Upper lobe of left lung (tissue), 6 donors: ENCODE measurements at places on chromosomes 2 and 18.

DNA sequence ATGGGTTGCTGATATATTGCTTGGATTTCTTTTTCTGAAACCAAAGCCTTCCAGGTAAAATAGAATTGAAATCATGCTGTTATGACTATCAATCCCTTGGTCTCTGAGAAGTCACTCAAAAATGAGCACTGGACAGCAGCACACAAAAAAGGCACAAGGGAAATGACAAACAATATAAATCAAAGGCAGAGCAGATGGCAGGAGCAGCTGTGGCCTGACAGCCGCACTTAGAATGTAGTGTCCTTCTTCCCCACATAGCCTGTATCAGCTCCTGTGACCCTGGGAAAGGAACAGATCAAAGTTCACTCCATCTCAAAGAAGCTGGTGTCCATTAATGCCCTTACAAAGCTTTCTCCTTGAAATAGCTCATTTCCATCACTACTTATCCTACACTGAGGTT lies 326.7 kb downstream of the SUCLG1 start:
- no peak overlapping the region for H3K4me3 ChIP-seq
- no peaks in the 10 kb centered on the region for H3K4me1 ChIP-seq
- H3K36me3 ChIP-seq = no peaks in the 10 kb centered on the region
- H3K27me3 ChIP-seq = no peaks in the 10 kb centered on the region
- DNase-seq = no peak
- H3K27ac ChIP-seq = no peak overlapping the region

- peaks cover 12% of the 10 kb centered on the region for H3K4me1 ChIP-seq
- H3K27me3 ChIP-seq = no peaks in the 10 kb centered on the region
- no peaks in the 10 kb centered on the region for H3K36me3 ChIP-seq
- H3K27ac ChIP-seq = no peak overlapping the region
Measured at GRCh38 chr2:203909261-203909967, 27.1 kb upstream of the ICOS start.

GRCh38 chr18:41681138-41681880 lies 273.7 kb upstream of the PIK3C3 start:
- peak; percentile 41 for DNase-seq
- no peaks in the 10 kb centered on the region for H3K27me3 ChIP-seq
- no peaks in the 10 kb centered on the region for H3K36me3 ChIP-seq
- no peaks in the 10 kb centered on the region for H3K4me1 ChIP-seq
- H3K27ac ChIP-seq = no peak overlapping the region
- no peak overlapping the region for H3K4me3 ChIP-seq

GRCh38 chr2:234476766-234477165 lies 20.1 kb downstream of the ARL4C start:
- no peaks in the 10 kb centered on the region for H3K4me1 ChIP-seq
- DNase-seq = no peak
- H3K27me3 ChIP-seq = no peaks in the 10 kb centered on the region
- H3K36me3 ChIP-seq = no peaks in the 10 kb centered on the region

GRCh38 chr2:157611726-157612125 lies 16.9 kb downstream of the ACVR1C start:
- no peak for DNase-seq
- H3K27ac ChIP-seq = no peak overlapping the region
- no peaks in the 10 kb centered on the region for H3K27me3 ChIP-seq
- no peak overlapping the region for H3K4me3 ChIP-seq
- no peaks in the 10 kb centered on the region for H3K4me1 ChIP-seq

GRCh38 chr2:69985688-69986087 lies 24.3 kb upstream of the ASPRV1 start:
- peak overlapping the region; percentile 71 for H3K27ac ChIP-seq
- H3K4me1 ChIP-seq = peaks cover 3% of the 10 kb centered on the region
- H3K4me3 ChIP-seq = no peak overlapping the region
- DNase-seq = no peak

GRCh38 chr18:57429167-57430078 lies 5.8 kb upstream of the ONECUT2 start:
- H3K27me3 ChIP-seq = peaks cover 60% of the 10 kb centered on the region
- no peaks in the 10 kb centered on the region for H3K36me3 ChIP-seq
- H3K27ac ChIP-seq = no peak overlapping the region
- DNase-seq = no peak
- H3K4me1 ChIP-seq = peaks cover 2% of the 10 kb centered on the region

DNA sequence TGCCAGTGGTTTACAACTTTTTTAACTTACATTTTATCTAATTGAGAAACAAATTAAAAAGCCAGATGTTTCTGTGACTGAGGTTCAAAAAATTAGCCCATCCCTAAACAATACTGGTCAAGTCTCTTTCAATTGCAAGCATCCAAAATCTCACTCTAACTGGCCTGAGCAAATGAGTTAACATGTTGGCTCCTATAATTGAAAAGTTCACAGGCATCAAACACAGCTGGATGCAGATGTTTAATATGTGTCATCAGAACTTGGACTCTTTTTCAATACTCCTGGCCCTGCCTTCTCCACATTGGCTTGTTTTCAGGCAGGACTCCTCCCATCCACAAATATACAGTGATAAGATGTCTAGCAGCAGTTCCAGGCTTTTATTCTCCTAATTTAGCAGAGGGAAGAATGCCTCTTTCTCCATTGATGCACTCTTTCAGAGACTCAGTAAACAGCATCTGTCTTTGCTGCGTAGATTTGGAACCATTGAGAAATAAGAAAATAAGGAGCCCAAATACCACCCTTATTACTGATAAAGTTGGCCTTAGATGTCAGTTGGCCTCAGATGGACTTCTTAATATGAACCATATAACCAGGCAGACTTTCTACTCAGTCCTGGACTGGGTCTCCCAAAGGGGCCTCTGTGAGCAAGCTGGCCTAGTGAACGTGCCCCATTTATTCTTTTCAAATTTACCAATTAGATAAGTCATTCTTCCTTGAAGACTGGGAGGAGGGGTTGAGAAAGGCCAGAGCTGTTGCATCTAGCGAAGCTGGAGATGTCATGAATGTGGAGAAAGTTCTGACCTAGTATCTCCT lies 30.4 kb upstream of the FN1 start:
- H3K27me3 ChIP-seq = no peaks in the 10 kb centered on the region
- no peaks in the 10 kb centered on the region for H3K4me1 ChIP-seq
- H3K27ac ChIP-seq = no peak overlapping the region
- DNase-seq = no peak
- H3K36me3 ChIP-seq = no peaks in the 10 kb centered on the region

- no peaks in the 10 kb centered on the region for H3K27me3 ChIP-seq
- DNase-seq = no peak
- H3K4me1 ChIP-seq = no peaks in the 10 kb centered on the region
- no peaks in the 10 kb centered on the region for H3K36me3 ChIP-seq
Measured at GRCh38 chr2:176976736-176977685, 235.6 kb upstream of the HNRNPA3 start.

GRCh38 chr18:57881818-57882413 lies 78.8 kb upstream of the ATP8B1 start:
- no peak overlapping the region for H3K27ac ChIP-seq
- DNase-seq = peak; percentile 32
- H3K4me1 ChIP-seq = peaks cover 5% of the 10 kb centered on the region
- no peak overlapping the region for H3K4me3 ChIP-seq
- H3K36me3 ChIP-seq = no peaks in the 10 kb centered on the region

GRCh38 chr2:102004581-102004980 lies 12.8 kb downstream of the IL1R2 start:
- no peak overlapping the region for H3K4me3 ChIP-seq
- no peaks in the 10 kb centered on the region for H3K27me3 ChIP-seq
- H3K36me3 ChIP-seq = no peaks in the 10 kb centered on the region

- DNase-seq = no peak
- no peak overlapping the region for H3K27ac ChIP-seq
- H3K36me3 ChIP-seq = no peaks in the 10 kb centered on the region
- no peaks in the 10 kb centered on the region for H3K27me3 ChIP-seq
Measured at GRCh38 chr2:120261387-120262006, 8.8 kb downstream of the RALB start.

GRCh38 chr18:3245853-3246634 lies 1.6 kb upstream of the MYL12A start:
- H3K27me3 ChIP-seq = no peaks in the 10 kb centered on the region
- peak; percentile 88 for DNase-seq
- H3K4me1 ChIP-seq = peaks cover 24% of the 10 kb centered on the region
- H3K4me3 ChIP-seq = no peak overlapping the region
- no peaks in the 10 kb centered on the region for H3K36me3 ChIP-seq

DNA sequence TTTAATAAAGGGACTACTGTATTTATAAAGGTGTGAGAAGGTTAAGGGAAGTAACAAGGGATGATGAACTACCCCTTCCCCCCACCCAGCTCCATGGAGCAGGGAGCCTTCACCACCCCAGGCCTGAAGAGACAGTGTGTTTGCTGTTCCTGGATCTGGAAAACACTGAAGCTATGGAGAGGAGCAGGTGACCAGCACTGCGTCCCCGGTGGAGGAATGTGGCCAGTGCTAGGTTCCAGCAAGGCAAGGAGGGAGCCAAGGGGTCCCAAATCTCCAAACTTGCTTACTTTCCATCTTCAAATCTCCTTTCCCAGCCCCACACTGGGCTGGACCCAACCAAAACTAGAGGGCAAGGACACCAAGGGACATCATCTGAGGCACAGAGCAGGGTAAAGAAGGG lies 128.7 kb upstream of the CD302 start:
- H3K36me3 ChIP-seq = no peaks in the 10 kb centered on the region
- no peak overlapping the region for H3K27ac ChIP-seq
- no peak for DNase-seq
- H3K4me3 ChIP-seq = no peak overlapping the region

GRCh38 chr18:7523772-7524171 lies 43.3 kb upstream of the PTPRM start:
- no peaks in the 10 kb centered on the region for H3K27me3 ChIP-seq
- no peaks in the 10 kb centered on the region for H3K4me1 ChIP-seq
- no peaks in the 10 kb centered on the region for H3K36me3 ChIP-seq
- H3K27ac ChIP-seq = no peak overlapping the region
- H3K4me3 ChIP-seq = no peak overlapping the region

- no peak overlapping the region for H3K27ac ChIP-seq
- H3K36me3 ChIP-seq = no peaks in the 10 kb centered on the region
- no peak overlapping the region for H3K4me3 ChIP-seq
Measured at GRCh38 chr2:31226266-31226665, 7.7 kb upstream of the EHD3 start.

DNA sequence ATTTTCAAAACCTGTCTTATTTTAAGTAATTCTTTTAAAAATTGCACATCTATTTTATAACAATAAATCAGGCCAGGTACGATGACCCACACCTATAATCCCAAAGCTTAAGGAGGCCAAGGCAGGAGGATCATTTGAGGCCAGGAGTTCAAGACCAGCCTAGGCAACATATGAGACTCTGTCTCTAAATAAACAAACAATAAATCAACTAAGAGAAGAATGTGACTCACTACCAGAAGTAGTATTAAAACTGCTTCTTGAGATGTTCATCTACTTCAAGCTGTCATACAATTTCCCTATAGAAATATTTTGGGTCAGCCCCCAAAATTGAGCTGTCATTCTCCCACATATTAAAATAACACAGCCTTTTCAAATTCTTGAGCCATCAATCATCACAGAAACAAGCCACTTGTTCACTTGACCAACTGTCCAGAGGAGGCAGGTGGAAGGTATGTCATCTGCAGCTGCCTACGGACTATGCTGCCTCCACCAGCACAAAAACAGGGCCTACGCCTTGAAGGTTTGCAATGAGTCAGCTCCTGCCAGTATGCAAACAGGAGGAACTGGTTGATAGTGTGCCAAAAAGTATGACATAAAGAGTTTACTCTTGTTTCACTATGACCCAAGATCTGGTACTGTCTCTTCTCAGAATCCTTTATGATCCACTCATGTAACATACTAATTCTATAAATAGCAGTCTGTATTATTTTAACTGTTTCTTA lies 33.6 kb downstream of the KIDINS220 start:
- peak; percentile 83 for DNase-seq
- H3K27me3 ChIP-seq = no peaks in the 10 kb centered on the region
- no peak overlapping the region for H3K27ac ChIP-seq
- H3K4me3 ChIP-seq = no peak overlapping the region
- H3K4me1 ChIP-seq = peaks cover 31% of the 10 kb centered on the region

DNA sequence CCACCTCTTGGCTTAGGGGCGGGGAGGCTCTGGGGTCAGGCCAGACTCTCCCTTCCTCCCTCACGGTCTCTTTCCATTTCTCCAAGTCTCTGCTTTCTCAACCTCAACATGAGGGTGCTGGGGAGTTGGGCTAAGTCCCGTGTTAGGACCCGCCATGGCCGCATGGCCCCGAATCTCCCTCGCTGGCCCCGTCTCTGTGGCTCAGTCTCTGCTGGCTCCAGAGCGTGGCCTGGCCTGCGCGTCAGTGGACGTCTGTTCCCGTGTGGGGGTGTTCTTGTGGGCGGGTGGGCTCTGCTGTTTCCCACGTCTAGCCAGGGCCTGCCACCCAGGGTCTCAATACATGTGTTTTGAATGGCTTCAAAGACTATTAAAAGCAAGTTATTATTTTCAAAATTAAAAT lies 12.4 kb downstream of the ALLC start:
- H3K27me3 ChIP-seq = no peaks in the 10 kb centered on the region
- no peaks in the 10 kb centered on the region for H3K36me3 ChIP-seq
- H3K4me3 ChIP-seq = no peak overlapping the region
- peaks cover 3% of the 10 kb centered on the region for H3K4me1 ChIP-seq
- DNase-seq = no peak
- no peak overlapping the region for H3K27ac ChIP-seq

GRCh38 chr2:158953454-158953853 lies 15.0 kb upstream of the TANC1 start:
- no peak overlapping the region for H3K27ac ChIP-seq
- no peaks in the 10 kb centered on the region for H3K36me3 ChIP-seq
- no peak for DNase-seq
- no peak overlapping the region for H3K4me3 ChIP-seq

DNA sequence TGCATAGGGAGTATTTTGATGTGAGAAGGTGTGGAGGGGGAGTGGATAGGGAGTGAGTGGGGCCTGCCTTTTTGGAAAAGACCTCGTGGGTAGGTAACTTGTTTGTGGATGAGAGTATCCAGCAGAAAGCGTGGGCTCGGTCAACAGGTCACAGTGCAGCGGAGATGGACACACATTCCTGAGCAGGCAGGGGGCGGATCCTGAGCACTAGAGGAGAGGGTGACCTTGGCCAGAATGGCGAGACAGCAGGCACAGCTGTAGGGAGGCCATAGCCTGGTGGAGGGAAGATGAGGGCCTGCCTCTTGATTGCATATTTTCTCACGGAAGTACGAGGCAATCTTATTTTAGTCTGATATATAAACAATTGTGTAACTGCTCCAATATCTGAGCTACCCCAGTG lies 3.6 kb upstream of the MC2R start:
- H3K27ac ChIP-seq = no peak overlapping the region
- no peak overlapping the region for H3K4me3 ChIP-seq
- DNase-seq = no peak
- no peaks in the 10 kb centered on the region for H3K4me1 ChIP-seq
- no peaks in the 10 kb centered on the region for H3K36me3 ChIP-seq
